ENCODE measurements at places on chromosomes 7 and 10.

DNA sequence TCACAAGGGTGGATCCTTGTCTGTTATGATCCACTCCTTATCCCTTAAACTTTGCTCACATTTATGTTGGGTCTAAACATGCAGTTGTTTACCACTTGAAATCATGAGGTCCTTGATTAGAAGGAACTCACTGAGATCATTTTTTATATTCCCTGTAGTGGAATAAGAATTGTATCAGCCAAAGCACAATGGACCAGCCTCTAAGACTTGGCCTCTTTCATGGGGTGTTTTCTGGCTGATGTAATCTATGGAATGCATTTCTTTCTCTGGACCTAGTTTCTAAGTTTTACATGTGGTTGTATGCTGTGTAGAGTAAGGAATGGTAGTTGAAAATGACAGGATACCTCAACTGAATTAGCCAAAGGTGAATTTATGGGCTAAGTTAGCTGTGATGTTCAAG is 376.6 kb downstream of the SORCS3 start:
- no peak for DNase-seq

GRCh38 chr10:118873091-118873737 is 118.4 kb upstream of the CACUL1 start:
- no peak for DNase-seq

DNA sequence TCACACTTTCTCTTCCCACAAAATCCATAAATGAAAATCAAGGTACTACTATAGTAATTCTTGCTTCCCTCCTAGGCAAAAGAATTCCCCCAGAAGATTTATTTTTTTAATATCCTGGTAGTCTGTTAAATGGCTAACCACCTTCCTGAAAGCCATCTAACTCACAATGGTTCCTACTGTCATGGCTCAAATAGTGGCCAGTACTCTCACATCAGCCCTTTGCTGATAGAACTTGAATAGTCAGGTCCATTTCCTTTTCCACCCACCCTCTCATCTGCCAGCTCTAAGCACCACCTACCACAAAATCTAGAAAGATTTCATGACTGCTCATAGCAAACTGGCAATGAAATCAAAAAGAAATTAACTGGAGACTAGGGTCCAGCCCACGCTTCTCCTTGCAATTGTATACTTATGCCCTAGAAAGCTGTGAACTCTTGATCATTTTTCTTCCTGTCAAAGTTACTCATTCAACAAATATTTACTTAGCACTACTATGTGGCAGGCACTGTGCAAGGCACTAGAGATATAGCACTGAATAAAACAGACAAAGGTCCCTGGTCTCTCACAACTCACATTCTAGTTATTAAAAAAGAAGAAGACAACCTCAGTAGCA is 60.4 kb downstream of the ARMH3 start:
- DNase-seq: no peak

- DNase-seq: no peak
Observed at GRCh38 chr10:78672918-78673317, 395.8 kb upstream of the ZMIZ1 start.

- no peak for DNase-seq
Observed at GRCh38 chr7:114590298-114590697, 175.7 kb downstream of the FOXP2 start.

- DNase-seq: no peak
Observed at GRCh38 chr7:138468244-138469123, 8.4 kb downstream of the TRIM24 start.

- DNase-seq: no peak
Observed at GRCh38 chr10:126061526-126061925, 165.2 kb downstream of the FANK1 start.

DNA sequence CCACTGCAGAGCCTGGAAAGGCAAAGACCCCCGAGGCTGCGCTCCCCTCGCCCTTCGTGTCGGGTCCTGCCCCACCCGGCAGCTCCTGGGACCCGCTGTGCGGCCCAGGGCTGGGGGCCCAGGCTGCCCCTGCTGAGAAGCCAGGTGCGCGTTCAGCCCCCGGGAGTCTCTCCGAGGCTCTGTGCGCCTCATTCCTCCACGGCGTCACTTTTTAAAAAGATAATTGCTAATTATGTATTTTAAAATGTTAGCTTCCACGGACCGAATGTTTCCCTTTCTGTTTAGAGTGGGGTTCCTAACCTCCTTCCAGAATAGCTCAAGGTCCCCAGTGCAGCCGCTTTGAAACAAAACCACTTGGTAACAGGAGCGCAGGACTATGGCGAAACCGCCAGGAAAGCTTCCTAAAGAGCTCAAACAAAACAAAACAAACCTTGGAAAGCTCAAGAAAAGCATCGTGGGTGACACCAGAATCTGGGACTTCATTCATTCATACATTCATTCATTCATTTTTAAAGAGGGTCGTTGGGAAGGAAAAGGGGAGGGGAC is 45.6 kb downstream of the PDIA4 start:
- DNase-seq: no peak

GRCh38 chr7:119908948-119909347 is 364.0 kb upstream of the KCND2 start:
- no peak for DNase-seq

DNA sequence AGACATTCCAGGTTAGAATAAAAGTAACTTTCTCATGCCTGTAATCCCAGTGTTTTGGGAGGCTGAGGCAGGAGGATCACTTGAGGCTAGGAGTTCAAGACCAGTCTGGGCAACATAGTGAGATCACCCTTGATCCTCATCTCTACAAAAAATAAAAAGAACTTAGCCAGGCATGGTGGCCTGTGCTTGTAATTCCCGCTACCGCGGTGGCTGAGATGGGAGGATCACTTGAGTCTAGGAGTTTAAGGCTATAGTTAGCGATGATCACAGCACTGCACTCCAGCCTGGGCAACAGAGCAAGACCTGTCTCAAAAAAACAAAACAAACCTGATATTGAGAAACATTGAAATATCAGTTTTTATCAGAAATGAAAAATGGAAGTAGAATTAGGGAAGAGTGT is 4.6 kb downstream of the TET1 start:
- no peak for DNase-seq

DNA sequence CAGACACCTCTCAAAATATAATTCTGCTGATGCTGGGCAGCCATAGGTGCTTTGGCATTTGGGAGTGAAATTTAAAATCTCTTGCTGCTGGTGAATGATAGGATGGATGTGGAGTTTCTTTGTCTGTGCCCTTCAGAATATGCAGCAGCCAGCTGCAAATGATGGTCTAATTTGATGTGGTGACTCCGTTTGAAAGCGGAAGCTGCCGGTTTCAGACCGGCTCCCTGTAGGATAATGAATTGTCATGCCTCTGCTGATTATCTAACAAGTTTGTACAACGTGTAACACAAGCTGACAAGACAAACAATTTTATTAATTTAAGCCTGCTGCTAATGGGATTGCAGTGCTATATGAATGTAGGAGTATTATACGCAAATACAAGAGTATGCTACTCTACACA is 103.5 kb downstream of the SND1 start:
- no peak for DNase-seq

GRCh38 chr7:80288175-80289122 is 153.8 kb downstream of the GNAI1 start:
- no peak for DNase-seq

DNA sequence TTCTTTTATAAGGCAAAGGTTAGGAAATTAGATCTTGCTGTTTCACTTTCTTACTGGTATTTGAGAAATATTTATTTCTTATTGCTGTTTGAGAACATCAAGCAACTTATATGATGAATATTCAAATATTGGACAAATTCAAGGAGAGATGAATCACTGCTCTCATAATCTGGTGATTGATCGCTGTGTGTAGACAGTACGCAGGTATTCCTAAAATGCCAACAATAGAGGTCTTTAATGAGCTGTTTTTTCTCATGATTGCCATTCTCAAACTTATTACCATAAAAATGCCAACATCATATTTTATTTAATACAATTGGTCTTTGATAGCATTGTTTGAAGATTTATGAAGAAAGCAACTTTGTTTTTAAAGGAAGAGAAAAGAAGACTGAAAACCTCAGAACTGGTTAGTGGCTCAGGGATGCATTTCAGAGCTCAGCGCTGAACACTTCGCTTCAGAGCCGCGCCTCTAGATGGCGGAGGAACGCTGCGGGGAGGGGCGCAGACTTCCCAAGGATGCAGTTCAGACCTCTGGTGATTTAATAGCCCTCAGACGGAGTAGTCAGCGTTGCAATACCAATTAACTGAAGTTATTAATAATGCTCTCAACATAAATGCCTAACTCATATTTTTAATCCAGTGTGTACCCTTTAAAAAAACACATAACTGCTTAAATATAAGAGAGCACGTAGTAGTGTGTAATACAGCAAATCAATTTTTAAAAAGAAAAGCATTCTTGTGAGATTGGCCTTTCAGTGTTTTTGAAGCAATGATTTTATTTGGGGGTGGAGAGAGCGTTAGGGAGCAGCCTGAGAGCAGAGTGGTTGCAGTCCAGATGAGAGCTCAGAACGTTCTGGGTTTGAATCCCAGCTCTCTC is 38.5 kb upstream of the STEAP4 start:
- peak; percentile 60 for DNase-seq

DNA sequence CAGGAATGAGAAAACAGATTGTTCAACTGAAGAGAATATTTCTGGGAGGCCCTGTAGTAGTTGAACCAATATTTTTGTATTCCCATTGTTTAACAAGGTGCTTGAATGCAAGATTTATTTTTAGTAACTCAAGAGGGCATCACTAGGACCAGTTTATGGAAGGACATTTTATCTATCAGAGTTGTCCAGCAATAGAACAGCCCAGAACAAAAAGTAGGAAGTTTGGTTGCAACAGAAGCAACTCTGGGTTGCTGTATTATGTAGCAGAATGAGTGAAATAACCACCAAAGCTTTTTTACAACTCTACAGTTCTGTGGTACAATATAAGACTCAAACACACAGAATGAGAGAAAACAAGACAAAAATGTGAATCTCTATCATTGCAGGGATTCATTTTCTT is 34.7 kb downstream of the CPED1 start:
- no peak for DNase-seq

GRCh38 chr10:53003094-53003493 is 230.5 kb upstream of the MBL2 start:
- DNase-seq: no peak

- no peak for DNase-seq
Observed at GRCh38 chr10:118785551-118785950, 30.8 kb upstream of the CACUL1 start.

DNA sequence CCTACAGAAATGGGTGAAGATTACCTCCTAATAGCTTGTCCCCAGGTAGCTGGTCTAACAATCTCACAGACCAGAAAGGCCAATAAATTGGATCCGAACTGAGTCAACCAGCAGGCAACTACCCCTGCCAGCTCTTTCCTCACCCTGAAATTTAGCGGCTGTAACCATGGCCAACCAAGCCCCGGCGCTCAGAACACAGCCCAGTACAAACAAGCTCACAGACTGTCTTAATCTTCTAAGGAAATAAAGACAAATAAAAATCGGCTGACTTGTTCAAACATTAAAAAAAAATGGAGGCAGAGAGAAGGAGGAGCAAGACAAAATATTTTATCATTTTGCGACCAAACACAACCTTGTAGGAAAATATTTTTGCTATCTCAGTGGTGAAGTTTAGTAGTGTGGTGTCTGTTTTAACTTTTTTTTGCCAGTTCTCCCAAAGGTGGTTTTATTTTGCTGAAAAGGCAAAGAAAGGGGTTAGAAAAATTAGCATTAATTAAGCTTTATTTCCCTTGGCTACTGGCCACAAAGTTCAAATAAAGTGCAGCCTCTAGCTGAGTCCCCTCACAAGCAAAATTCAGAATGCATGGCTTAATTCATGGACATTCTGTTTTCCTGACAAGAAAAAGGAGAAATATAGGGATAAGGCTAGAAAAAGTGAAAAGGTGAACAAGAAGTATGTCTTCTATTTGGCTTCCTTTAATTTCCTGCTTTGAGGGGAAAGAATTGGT is 313.0 kb upstream of the NPVF start:
- DNase-seq: no peak

DNA sequence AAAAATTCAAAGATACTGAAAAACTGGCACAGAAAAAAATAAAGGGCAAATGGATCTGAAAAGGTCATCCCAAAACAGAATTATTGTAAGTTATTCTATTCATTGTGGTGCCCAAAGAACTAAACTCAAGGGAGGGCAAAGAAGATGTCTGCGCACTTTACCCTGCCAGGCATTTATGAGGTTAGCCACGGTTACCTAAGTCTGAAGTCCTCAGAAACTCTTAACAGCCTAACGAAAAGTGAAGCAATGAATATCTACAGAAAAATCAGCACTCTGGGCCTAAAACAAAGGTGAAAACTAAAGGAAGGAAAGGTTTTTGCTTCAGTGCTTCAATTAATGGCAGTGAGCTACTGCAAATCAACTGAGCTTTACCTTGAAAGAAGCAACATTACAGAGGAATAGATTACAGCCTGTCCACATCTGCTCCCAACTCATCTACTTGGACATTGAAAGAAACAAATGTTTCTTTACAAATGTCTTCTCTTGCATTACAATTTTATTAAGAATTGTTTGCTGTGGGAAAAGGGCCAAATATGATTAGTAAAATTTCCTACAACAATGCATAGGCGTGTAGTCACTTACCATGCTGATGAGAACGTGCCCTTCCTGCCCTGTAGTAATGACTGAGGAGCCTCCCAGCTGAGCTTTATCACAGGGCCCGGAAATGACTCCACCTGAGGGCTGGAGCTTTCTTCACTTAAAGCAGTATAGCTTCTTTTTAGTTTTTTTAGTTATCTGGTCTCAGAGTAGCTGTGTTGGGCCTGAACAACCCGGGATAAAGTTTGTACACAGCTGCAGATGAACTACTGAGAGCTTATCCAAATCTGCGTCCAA is at the start of gene TUBAL3:
Gene TUBAL3, minus strand, starts transcription at position 621 of the 834 bp plus-strand sequence. Its CDS starts 36 bp downstream, at position 585.
- no peak for DNase-seq

- no peak for DNase-seq
Observed at GRCh38 chr10:96646301-96646700, 59.5 kb upstream of the TM9SF3 start.

DNA sequence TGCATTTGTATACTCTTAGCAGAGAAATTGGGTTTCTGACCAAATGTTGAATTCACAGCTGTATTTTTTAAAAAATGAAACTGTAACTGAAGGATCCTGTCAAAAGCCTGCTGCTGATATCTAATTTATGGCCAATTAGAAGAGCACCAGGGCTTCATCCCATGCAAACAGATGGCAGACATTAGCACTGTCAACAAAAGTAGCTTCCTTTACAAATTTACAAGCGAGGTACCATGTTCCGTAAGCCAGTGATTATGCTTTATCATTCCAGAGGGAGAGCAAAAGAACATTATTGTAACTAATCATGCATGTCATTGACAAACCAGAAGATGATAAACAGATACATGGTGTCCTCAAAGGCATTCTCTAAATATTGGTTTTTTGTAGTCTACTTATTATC is 177.2 kb upstream of the DKK1 start:
- no peak for DNase-seq

DNA sequence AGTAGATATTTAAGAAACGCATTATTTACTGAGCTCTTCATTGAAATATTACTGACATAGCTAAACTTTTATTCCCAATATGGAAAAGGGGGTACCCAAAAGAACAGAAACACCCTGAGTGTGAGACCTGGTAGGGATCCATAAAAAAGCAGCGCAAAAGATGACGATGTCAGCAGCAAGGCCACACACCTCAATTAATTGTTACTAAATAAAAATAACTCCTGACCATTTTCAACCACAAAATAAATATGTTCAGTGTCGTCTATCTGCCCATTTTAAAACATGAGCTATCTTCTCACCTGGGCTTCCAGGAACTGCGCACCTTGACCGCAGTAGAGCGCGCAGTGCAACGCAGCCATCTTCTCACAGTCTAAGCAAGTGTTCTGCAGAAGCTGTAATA is 61.2 kb downstream of the GSAP start:
- no peak for DNase-seq

All from left hindlimb (tissue), 1 donor.